ENCODE measurements at places on chromosomes 5 and 9.

DNA sequence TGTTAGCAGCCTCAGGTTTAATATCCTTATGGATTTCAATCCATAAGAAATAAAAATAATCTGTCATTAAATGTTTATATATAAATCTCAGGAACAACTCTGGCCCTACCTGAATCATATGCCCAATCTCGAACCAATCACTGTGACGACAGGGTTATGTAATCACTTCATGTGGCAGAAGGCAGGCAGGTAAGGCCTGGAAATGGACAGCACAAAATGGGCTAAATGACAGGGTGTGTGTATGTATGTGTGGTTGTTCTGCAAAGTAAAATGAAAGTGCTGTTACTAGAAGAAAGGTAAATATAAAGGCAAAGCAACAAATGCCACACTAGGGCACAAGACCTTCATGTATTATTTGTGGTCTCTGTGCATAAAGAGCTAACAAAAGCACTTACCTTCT, 19.6 kb downstream of the ANKDD1B start:
- DNase-seq = no peak

- DNase-seq = no peak
Measured at GRCh38 chr9:18910916-18911315, 122.1 kb downstream of the SAXO1 start.

GRCh38 chr9:125460883-125461635, 199.4 kb downstream of the GAPVD1 start:
- peak; percentile 70 for DNase-seq

DNA sequence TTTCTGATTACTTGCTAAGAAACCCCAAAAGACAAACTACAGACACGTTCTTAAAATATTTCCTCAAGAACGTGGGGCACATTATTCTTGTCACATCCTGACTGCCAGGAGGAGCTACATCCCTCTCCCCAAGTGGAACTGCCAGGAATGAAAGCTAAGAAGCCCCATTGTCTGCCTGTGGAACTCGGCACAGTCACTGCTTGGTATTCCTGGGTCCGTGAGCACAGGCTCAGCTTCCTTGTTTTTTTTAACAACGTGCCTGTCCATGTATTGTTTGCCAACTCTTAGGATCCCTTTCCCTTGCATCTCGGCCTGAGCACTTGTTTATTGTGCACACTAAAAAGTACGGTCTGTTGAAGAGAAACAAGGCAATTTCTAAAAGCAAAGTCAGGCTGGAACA, 47.0 kb upstream of the SELENOP start:
- DNase-seq = no peak

- peak; percentile 8 for DNase-seq
Measured at GRCh38 chr5:170632266-170632984, 128.6 kb downstream of the KCNIP1 start.

- DNase-seq = no peak
Measured at GRCh38 chr9:121700832-121701419, 49.5 kb downstream of the DAB2IP start.

DNA sequence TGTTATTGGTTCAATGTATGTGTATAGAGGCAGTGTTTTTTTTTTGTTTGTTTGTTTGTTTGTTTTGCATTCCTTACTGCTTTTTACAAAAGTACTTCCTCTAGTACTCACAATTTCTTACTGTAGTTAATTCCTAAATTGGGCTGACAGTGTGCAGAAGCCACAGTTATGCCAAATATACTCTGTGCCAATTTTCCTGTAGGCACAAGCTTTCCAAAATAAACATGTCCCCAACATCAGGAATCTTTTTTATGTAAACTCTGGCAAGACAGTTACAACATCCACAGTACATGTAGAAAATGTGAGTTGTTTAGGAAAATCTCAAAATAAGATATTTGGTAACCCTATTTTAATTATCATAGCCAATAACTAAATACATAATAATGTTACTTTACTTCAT, 161.6 kb upstream of the TSLP start:
- DNase-seq = no peak

GRCh38 chr5:122036326-122036725, 41.7 kb downstream of the LOX start:
- DNase-seq = no peak

DNA sequence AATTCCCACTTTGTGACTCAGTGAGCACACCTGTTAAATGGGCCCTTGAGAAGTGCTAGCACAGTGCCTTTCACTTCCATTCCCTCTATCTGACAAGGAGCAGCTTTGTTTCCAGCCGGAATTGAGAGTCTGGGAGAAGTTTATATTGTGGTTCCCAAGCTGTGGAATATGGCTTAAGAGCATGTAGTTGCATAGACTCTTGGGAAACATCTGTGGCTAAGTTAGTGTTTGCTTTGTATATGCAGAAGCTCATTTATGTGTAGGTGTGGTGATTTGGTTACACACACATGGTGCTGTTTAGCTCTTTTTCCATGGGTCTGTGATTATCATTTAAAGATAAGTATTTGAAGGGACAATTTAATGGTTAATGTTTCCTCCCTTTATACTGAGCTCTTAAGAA, 110.5 kb upstream of the HMHB1 start:
- DNase-seq = no peak

- no peak for DNase-seq
Measured at GRCh38 chr5:137630972-137631370, 104.9 kb downstream of the KLHL3 start.

GRCh38 chr5:19565466-19565865, 422.5 kb downstream of the CDH18 start:
- DNase-seq = no peak

- no peak for DNase-seq
Measured at GRCh38 chr5:76086095-76086494, 2.9 kb downstream of the SV2C start.

DNA sequence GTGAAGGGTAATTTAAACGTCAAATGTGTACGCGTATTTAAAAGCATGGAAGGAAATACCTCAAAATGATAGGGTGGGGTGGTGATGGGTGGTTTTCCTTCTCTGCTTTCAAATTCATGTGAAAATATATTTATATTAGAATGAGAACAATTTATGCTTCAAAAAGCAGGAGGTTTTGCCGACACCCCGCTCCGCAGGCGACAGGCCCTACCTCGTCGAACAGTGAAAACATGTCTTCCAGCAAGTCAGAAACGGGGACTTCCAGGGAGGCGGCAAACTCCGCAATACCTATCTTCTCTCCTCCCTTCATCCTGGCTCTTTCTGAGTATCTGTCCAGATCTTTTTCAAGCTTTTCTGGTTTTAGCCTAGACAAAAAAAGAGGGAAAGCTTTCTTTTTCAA, 28.5 kb upstream of the SLC6A3 start:
- DNase-seq = no peak

- no peak for DNase-seq
Measured at GRCh38 chr5:102809033-102809432, 53.9 kb downstream of the PAM start.

DNA sequence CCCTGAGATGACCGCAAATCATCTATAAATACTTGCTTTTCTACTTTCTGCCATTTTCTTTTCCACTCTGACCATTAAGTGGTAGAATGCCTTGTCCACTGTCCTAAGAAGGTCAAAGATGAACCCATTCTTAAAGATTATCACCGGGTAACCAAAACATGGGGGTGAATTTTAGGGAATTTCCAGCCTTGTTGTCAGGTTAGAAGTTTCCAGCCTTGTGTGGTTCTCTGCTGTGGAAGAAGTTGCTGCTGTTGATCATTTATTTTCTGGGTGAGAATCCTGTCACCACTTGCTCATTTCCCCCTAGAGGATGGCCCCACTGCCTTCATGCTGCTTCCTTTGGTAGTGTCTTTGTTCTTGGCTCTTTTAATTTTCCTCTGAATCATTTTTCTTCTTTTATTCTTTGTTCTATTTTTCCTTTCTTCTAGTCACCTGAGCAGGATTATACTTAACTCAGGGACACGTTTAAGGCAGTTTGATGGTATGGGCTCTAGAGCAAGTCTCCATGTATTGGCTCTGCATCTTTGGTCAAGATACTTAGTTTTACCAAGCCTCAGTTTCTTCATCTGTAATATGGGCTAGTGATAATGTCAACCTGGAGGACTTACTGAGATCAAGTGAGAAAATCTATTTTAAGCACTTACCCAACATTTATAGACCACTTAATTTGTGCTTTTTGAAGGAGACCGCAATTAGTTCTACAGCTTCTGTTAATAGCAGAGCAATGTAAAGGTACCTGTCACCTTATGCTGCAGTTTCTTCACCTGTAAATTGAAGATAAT, 266.2 kb downstream of the ARHGAP26 start:
- no peak for DNase-seq

GRCh38 chr5:99349787-99350186, 421.0 kb upstream of the CHD1 start:
- no peak for DNase-seq

- no peak for DNase-seq
Measured at GRCh38 chr9:133818444-133818843, 80.3 kb upstream of the SARDH start.

DNA sequence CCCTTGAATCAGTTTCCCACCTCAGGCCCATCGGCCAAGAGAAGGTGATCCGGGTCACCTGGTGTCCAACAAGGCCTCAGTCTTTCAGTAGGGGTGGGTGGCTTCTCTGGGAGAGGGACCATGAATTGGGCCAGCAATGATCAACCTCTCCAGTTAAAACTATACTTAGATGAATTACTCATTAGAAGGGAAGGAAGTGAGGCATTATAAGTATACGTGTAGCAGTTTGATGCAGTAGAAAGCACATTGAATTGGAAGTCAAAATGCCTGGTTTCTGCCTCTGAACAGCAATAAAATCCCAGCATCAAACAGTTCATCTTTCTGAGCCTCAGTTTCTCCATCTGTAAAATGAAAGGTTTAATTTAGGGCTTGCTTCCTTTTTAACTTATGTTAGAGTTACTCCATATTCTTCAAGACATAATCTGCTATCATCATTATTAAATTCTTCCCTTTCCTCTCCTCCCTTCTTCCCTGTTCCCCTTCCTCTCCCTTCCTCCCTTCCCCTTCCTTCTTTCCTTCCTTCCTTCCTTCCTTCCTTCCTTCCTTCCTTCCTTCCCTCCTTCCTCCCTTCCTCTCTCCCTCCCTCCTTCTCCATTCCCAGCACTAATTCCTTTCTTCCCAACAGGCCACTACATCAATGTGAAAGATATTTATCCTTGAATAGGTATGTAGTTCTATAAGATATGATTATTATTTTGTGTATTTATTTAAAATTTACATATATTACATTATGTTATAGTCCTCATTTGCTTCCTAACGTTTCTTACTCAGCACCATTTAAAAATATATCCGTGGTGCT, 18.6 kb upstream of the TMEM174 start:
- DNase-seq = peak; percentile 47

DNA sequence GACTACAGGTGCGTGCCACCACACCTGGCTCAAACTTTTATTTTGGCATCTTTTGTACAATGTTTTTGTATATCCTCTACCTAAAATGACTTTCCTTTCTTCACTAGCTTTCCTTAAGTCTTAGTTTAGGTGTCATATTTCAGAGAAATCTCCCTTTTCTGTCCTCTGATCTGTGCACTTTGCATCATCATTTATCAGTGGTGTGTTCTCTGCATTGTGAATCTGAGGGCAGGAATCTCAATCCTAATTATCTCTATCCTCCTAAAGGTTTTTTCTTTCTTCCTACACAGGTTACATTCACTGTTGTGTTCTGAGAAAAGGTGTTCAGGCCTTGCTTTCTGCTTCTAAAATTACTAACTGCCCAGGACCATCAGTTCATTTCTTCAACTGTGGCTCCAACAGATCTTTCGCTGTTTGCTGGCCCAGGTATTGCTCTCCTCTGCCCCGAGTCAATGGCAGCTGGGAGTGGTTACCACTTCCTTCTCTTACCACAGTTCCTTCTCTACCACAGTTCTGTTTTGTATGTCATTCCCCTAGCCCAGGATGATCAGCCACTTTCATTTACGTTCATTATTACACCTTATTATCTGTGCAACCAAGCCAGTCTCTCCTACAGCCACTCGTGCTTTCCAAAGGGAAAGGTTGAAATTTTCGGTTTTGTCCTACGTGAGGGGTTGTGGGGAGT, 14.0 kb downstream of the TGFBR1 start:
- no peak for DNase-seq

DNA sequence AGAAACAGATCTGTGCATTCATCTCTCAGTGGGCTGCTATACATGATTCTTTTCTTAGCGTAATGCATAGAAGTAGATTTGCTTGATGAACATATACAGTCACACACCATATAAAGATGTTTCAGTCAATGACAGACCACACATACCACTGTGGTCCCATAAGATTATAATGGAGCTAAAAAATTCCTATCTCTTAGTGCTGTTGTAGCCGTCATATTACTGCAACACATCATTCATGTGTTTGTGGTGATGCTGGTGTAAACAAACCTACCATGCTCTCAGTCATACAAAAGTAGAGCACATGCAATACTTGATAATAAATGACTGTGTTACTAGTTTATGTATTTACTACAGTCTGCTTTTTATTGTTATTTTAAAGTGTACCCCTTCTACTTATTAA, 214.3 kb downstream of the ARHGAP26 start:
- DNase-seq = peak; percentile 27

- no peak for DNase-seq
Measured at GRCh38 chr5:147611483-147611882, 101.6 kb upstream of the DPYSL3 start.

GRCh38 chr9:82128011-82128696, 139.6 kb downstream of the SPATA31D1 start:
- no peak for DNase-seq

DNA sequence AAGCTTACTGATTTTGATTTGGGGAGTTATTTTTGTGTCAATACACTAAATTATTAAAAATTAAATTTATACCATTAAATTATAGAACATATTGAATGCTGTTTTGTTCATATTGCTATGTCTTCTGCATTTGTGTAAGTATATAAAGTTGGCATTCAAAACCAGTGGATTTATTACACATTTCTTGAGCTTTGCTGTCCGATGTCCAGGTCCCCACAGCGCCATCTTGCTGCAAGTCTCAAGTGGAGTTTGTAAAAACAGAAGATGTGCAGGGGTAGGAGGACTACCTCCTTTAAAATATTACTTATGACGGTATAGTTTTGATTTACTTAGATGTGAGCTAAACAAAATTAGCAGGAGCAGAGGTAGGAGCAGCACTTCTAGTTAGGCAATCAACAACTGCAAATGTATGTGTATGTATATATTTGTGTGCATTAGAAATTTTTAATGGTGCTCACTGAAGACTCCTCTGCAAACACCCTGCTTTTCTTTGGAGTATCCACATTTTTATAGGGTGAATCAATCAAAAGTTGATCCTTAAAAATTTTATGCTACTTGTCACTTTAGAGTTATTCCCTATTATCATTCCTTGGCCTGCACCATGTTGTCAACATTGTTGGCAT, 37.4 kb downstream of the CPEB4 start:
- peak; percentile 63 for DNase-seq

GRCh38 chr5:150551066-150551465, 43.1 kb downstream of the NDST1 start:
- no peak for DNase-seq

DNA sequence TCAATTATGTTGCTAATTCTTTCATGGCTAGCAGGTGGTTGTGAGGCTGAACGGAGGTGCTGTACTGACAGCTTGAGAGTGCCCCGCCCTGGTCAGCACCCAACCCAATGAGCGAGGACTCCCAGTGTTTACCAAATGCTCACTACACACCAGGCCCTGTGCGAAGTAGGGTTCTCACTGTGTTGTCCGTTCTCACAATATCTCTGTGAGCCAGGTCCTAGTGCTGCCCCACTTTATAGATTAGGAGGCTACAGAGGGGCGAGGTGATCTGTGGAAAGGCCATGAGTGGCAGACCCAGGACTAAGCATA, 28.2 kb downstream of the COL15A1 start:
- no peak for DNase-seq

GRCh38 chr5:34842554-34842953, 3.6 kb downstream of the TTC23L start:
- no peak for DNase-seq
